ENCODE measurements at places on chromosomes 1 and 21.

GRCh38 chr1:201640624-201641023, 101.7 kb downstream of the NAV1 start:
- no peak for DNase-seq

- DNase-seq, result no peak
These were observed 116.2 kb downstream of the PTBP2 start for GRCh38 chr1:96837781-96838216.

GRCh38 chr1:203360547-203361185, 9.7 kb upstream of the FMOD start:
- DNase-seq, result no peak

DNA sequence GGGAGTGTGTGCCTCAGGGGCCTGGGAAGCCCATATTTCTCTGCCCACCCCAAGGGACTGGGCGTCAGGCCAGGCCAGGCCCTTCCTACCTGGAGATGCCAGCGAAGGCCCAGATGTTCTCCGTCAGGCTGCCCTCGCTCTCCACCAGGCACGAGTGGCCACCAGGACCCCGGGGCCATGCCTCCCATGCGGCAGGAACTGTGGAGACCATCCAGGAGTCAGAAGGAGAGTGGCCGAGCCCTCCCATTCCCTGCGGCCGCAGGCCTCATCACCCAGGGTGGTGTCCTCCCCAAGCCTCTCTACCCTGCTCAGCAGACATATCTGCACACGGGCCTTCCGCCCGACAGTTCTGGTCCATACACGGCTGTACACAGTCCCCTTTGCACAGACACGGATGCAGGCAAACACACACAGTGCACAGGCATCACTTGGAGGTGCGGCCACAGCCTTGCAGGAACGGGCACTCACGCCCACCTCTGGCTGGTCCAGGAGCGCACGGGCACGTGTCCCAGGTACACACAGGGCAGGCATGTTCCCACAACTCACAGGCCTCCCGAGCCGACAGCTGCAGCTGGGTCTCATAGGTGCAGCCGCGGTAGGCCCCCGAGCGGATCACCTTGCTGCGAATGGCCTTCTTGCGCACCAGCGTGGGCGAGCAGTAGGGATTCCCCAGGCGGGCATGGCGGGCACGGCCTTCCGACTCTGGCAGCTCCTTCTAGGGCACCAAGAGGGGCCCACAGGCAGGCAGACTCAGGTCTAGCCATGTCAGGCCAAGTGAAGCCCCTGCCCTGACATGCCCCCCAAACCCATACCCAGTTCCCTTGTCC, 5.9 kb upstream of the KIF17 start:
- no peak for DNase-seq

DNA sequence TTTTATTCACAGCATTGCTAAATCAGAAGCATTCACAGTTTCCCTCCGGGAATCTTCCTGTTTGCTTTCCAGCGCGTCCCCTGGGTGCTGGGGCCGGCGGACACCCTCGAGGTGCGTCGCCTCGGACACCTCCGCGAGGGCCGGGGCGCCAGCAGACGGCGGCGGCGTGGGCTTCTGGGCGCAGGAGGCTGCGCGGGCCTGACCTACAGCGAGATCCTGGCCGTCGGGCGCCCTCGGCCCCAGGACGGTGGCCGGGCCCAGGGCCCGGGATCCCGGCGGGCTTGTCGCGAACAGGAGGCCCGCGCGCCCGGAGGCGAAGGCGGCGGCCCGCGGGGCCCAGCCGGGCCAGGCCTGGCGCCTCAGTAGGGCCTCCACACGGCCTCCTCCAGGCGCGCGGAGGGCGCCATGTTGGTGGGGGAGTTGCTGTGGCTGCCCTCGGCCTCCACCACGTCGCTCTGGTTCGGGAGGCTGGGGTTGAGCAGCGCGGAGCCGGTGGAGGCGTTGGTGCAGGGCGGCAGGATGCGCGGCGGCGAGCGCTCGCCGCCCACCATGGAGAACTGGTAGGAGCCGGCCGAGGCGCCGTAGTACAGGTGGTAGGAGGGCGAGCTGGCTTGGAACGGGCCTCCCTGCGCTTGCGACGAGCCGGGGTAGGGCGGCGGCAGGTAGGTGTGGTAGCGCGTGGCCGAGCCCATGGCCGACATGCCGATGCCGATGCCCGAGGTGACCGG, 123.1 kb downstream of the CLIC6 start:
- no peak for DNase-seq

DNA sequence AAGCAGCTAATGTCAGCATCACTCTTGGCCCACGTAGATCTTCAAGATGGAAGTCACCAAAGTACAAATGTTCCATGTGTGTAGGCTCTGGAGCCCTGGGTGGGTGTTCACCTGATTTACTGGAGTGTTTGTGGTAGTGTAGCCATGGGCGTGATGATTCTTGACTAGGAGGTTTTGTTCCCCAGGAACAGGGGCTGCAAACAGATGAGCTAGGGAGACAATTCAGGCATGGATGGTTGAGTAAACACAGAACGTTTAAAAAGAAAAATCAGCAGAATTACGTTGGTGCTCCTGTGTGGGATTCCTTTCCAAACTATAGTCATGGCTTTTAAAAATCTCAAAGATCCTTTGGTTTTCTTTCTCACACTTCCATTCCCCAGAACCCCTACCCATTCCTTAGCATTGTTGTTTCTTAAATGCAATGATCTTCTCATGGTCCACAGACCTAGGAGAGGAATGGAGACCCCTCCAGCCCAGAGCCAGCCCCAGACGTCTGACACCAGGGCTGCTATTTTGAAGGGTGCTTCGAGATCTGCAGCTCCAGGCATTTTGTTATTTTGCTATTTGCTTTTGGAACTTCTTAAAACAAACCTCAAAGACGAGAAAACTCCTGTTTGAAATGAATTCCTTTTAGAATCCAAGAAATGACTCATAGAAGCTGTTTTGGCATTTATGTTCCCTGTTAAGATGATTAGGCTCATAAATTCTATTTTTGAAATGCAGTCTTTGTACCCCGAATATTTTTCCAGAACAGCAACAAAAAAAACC, 115.1 kb downstream of the ETS2 start:
- no peak for DNase-seq

GRCh38 chr1:232621050-232621449, 8.9 kb downstream of the SIPA1L2 start:
- peak; percentile 13 for DNase-seq

DNA sequence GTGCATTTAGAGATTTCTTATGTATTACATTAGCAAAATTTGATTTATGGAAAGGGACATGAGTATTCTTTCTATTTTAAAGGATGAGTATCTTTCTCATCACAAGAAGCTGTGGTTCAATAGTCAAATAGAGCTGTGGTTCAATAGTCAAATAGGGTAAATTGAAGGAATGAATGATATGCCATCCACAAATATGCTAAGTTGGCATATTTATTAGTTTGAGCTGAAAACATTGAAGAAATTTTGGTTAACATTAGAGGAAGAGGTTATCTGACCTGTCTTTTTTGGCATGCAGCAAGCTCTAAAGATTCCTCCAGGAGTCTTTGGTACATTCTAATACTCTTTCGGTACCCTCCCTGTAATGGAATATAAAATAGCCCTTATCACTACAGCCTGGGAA, 4.8 kb downstream of the OR2L8 start:
- DNase-seq, result no peak

DNA sequence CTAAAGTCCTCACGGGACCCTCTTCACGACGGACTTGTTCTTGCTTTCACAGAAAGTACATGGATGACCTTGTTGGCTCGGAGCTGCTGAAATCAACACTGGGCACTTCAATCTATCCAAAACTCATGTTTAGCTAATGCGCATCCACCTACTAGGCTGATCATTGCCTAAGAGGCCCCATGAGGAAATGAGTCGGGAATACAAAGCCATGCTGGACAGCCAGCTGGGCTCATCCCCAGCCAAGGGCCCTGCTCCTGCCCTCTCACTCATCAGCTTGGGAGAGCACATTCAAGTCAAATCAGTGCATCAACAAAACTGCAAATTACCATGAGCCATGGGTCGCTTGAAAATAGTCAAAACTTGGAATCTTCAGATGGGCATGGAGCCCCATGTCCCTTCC, 14.8 kb upstream of the HEYL start:
- DNase-seq, result no peak

GRCh38 chr1:169473347-169473746, 12.4 kb downstream of the SLC19A2 start:
- DNase-seq, result no peak

DNA sequence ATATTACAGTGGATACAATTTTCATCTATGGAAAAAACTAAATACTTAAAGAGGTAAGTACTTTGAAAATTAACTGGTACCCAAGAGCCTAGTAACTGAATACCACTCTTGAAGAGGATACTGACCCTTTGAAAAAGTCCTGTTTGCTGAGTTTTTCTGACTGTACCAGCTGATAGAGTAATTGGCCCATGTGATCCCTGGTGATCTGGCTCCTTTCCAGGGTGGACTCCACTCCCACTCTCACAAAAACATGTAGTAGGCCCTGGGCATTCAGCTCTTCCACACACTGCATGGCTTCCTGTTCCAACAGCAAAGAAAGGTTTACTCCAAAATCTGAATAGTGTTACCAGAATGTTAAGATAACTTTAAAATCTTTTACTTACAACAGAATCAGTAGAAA, 53.6 kb upstream of the HP1BP3 start:
- no peak for DNase-seq
